ENCODE measurements at places on chromosomes 5 and 9. TPM values are rescaled to one million over a fixed set of nuclear protein-coding genes. Genes with fewer than 3 reads are reported as not detected.

Gene GGTA1
- total RNA-seq: not detected

Gene PCDHGA12
- total RNA-seq: 3.5 TPM

Gene GDA
- total RNA-seq: not detected

Gene PRR7
- 3.0 TPM for total RNA-seq

Gene SPINK6
- total RNA-seq: not detected

Gene C5orf22
- 31.9 TPM for total RNA-seq

Gene NUTM2F
- not detected for total RNA-seq

Gene SERF1A
- total RNA-seq: 15.1 TPM

DNA sequence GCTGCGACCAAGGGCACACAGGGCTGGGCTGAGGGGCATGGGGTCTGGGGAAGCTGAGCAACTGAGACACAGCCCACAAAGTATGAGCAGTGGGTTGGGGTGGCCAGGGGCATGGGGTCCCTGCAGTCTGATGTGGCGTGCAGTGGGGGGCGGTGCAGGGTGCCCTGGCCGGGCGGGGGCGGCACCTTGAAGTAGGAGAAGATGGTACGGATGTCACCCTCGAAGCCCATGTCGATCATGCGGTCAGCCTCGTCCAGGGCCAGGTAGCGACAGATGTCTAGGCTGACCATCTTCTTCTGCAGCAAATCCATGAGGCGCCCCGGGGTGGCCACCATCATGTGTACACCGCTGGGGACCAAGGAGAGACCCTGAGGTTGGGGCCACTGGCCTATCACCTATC is 3.3 kb downstream of the DDX41 start:
- H3K4me1 ChIP-seq: no peaks in the 10 kb centered on the region
- H3K27ac ChIP-seq: no peak overlapping the region
- peaks cover 54% of the 10 kb centered on the region for H3K36me3 ChIP-seq
- DNase-seq: no peak
- no peak overlapping the region for H3K4me3 ChIP-seq

DNA sequence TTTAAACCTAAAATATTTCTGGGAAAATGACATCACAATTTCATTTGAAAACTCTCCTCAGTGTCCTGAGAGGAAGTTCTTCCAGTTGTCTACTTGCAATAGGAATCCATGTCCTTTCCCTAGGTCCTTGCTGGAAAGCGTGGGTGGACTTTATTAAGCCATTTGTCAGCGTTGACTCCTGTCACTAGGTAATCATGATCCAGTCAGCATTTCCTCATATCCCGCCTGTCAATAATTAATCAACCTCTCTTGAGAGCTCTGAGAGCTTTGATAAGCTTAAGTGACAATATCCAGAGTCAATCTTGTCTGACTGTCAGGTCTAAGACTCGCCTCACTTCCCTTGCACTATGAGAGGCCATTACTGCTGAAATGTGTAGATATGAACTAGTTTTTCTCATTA is 107.2 kb upstream of the SLIT3 start:
- peaks cover 19% of the 10 kb centered on the region for H3K27me3 ChIP-seq
- no peak overlapping the region for H3K27ac ChIP-seq
- no peak overlapping the region for H3K4me3 ChIP-seq
- H3K36me3 ChIP-seq: no peaks in the 10 kb centered on the region
- no peak for DNase-seq
- no peaks in the 10 kb centered on the region for H3K4me1 ChIP-seq

GRCh38 chr9:91137391-91137790 is 224.3 kb downstream of the AUH start:
- H3K27ac ChIP-seq: no peak overlapping the region
- H3K4me1 ChIP-seq: no peaks in the 10 kb centered on the region
- H3K36me3 ChIP-seq: no peaks in the 10 kb centered on the region

GRCh38 chr5:126808521-126808988 is 31.6 kb downstream of the LMNB1 start:
- peak; percentile 60 for DNase-seq
- H3K27me3 ChIP-seq: no peaks in the 10 kb centered on the region
- H3K27ac ChIP-seq: no peak overlapping the region
- no peak overlapping the region for H3K4me3 ChIP-seq
- peaks cover 18% of the 10 kb centered on the region for H3K4me1 ChIP-seq
- H3K36me3 ChIP-seq: peaks cover 86% of the 10 kb centered on the region

GRCh38 chr5:78103232-78103918 is 191.1 kb downstream of the AP3B1 start:
- DNase-seq: peak; percentile 43
- no peak overlapping the region for H3K27ac ChIP-seq
- no peak overlapping the region for H3K4me3 ChIP-seq
- H3K36me3 ChIP-seq: no peaks in the 10 kb centered on the region

DNA sequence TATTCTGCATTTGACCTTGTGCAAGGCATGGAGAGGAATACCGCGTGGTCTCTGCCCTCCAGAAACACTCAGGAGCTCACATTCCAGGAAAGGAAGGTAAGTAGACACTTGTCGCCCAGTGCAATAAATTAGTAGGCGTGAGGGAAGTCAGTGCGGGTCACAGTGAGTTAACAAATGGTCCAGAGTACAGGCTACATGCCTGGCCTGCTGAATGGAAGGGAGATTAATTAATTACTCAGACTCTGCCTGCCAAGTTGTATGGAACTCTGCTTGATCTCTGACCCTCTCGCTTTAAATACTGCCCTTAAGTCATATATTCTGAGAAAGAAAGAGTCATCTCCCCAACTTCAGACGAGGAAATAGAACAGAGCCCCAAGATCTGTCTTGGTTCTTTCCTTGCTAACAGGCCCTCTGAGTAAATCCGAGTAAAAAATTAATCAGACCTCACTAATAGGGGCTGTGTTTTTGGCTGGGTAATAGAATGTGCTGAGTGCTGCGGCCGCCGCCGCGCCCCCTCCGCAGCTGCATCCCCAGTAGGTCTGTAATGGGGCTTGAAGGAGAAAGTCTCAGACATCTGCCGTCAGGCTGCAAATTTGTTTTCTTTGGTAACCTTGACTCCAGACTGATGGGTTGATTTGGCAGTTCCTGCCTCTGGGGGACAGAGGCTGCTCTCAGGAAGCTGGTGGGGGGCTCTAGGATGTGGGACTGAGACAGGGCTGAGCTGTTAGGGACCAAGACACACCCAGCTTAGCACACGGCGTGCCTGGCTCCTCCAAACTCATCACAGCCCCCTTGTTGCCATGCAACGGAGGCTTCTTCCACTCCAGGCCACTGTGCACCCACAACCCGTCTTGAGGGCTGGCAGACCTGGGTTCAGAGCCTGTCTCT is 144.4 kb downstream of the NSG2 start:
- DNase-seq: no peak
- H3K27me3 ChIP-seq: peaks cover 12% of the 10 kb centered on the region
- H3K4me3 ChIP-seq: no peak overlapping the region
- no peaks in the 10 kb centered on the region for H3K4me1 ChIP-seq
- no peaks in the 10 kb centered on the region for H3K36me3 ChIP-seq

- peak within 1 kb of the TSS; percentile 45 for H3K4me3 ChIP-seq
- H3K4me1 ChIP-seq: peaks cover 6% of the 10 kb centered on the region
- no peak within 1 kb of the TSS for H3K27ac ChIP-seq
Observed at GRCh38 chr5:41510176-41510831, at the start of gene PLCXD3. TSS of gene PLCXD3 (minus strand) at chr5:41510601. CDS start at chr5:41510526, 75 bp downstream.

DNA sequence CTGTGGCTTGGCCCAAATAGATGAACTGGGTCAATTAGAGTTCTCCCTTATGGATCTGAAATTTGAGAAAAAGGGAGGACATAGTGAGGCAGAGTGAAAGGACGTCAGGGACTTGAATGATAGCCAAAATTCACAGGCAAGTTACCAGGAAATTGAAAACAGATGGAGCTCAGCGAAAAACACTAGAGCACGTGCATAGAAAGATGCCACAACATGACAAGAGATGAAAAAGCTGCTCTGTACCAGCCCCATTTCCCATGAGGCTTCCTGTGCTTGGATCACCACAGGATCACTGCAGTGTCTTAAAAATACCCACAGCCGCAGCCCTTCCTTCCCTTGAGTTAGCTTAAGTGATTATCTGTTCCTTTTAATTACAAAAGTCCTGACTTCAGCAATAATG is 39.0 kb upstream of the HOMER1 start:
- H3K4me1 ChIP-seq: peaks cover 19% of the 10 kb centered on the region
- no peaks in the 10 kb centered on the region for H3K36me3 ChIP-seq
- peak; percentile 88 for DNase-seq
- peaks cover 12% of the 10 kb centered on the region for H3K27me3 ChIP-seq

- H3K4me1 ChIP-seq: no peaks in the 10 kb centered on the region
- no peaks in the 10 kb centered on the region for H3K27me3 ChIP-seq
- no peak overlapping the region for H3K27ac ChIP-seq
- DNase-seq: no peak
- no peaks in the 10 kb centered on the region for H3K36me3 ChIP-seq
Observed at GRCh38 chr9:17217272-17217671, 82.4 kb downstream of the CNTLN start.

DNA sequence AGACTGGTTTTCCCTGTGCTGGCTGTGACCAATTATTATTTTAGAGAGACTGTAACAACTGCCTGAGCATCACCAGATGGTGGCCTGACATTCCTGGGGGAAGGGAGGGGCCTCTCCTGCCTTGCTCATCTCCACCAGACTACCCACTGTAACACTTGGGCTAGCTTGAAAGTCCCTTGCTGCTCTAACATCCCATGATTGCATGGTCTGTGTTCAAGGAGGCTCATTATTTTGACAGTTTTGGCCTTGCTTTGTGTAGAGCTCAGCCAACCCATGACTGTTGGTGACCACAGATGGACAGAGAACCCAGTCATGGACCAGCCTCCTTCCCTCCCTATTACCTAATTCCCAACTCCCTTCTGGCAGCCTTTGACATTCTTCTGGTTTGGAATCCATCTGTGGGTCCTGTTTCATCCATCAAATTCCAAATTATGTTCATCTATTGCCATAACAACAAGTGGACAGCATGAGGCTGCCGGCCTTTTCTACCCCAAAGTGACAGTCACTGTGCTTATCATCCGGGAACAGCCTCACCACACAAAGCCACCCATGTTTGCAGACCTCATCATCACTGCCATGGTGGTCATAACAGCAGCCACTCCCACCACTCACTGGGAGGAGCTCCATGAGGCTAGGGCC is 49.0 kb upstream of the ICE1 start:
- H3K27ac ChIP-seq: peak overlapping the region; percentile 4
- H3K4me3 ChIP-seq: no peak overlapping the region
- DNase-seq: no peak
- H3K36me3 ChIP-seq: no peaks in the 10 kb centered on the region
- no peaks in the 10 kb centered on the region for H3K27me3 ChIP-seq

DNA sequence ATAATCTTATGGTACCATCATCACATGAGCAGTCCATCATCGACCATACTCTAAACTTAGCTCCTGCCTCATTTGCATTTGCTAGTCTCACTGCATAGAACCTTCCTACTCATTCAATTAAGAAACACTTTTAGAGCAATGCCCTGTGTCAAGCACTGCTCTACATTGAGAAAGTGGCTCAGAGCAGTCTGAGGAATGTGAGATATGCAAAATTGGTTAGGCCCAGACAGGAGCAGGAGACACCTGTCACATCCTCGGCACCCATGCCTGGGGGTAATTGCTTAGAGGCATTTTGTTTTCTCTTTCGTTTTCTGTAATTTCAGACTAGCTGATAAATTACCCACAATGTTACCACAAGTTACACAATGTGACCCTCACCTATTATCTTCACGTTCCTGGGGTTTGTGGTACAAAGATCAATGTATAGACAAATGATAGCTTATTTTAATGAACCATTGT is 4.9 kb upstream of the RARS1 start:
- DNase-seq: no peak
- no peaks in the 10 kb centered on the region for H3K36me3 ChIP-seq
- no peak overlapping the region for H3K4me3 ChIP-seq
- no peaks in the 10 kb centered on the region for H3K4me1 ChIP-seq
- H3K27ac ChIP-seq: no peak overlapping the region

GRCh38 chr9:69171049-69171448 is 3.0 kb upstream of the TJP2 start:
- H3K4me1 ChIP-seq: peaks cover 17% of the 10 kb centered on the region
- H3K4me3 ChIP-seq: no peak overlapping the region
- H3K27me3 ChIP-seq: no peaks in the 10 kb centered on the region
- no peak overlapping the region for H3K27ac ChIP-seq
- no peak for DNase-seq

GRCh38 chr9:69444021-69444420 is 119.0 kb downstream of the ENTREP1 start:
- H3K27me3 ChIP-seq: peaks cover 15% of the 10 kb centered on the region
- no peaks in the 10 kb centered on the region for H3K36me3 ChIP-seq
- DNase-seq: peak; percentile 42
- H3K4me3 ChIP-seq: no peak overlapping the region
- H3K27ac ChIP-seq: no peak overlapping the region

DNA sequence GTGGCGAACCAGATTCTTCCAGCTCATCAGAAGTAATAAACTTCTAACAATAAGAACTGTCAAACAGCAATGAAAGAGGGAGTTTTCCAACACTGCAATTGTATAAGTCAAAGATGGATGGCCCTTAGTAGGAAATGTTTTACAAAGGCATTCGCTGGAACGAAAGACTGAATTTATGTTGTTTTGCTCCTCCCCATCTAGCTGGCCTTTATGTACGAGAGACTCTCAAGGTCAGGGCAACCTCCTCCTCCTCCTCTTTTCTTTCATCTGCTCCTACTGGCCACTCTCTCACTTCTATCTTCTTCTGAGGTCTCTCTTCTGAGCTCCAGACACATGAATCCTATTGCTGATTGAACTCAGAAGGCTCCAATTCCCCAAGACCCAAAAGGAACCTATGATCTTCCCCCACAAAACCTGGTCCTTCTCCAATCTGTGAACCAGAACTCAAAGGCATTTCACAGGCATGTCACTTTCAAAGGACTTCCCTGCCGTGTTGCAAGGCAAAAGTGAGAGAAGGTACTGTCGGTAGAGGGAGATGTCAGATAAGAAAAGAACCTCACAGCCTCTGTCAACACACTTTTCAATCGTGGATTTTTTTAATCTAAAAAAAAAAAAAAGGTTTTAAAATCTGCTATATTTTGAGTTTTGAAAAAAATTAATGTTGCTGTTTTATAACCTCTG is 28.5 kb upstream of the PUM3 start:
- H3K27me3 ChIP-seq: peaks cover 66% of the 10 kb centered on the region
- H3K4me3 ChIP-seq: no peak overlapping the region
- no peaks in the 10 kb centered on the region for H3K4me1 ChIP-seq
- DNase-seq: peak; percentile 38
- H3K36me3 ChIP-seq: no peaks in the 10 kb centered on the region

DNA sequence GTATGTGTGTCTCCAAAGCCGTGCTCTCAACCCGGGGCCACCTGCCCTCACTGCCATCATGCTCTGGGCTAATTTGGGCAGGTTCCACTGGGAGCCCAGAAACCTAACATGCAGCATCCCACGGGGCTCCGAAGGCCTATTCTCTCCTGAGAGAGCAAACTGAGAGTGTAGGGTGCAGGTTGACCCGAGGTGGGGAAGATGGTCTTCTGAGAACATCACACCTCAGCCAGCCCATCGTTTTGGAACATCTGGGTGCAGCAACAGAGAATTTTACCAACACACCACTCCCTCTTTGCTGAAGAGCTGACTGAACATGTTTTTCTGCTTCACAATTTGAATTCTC is 294.6 kb upstream of the TUT7 start:
- H3K4me3 ChIP-seq: no peak overlapping the region
- no peaks in the 10 kb centered on the region for H3K36me3 ChIP-seq
- H3K27me3 ChIP-seq: no peaks in the 10 kb centered on the region
- H3K4me1 ChIP-seq: peaks cover 87% of the 10 kb centered on the region
- DNase-seq: peak; percentile 76
- H3K27ac ChIP-seq: peak overlapping the region; percentile 98

- H3K27ac ChIP-seq: no peak overlapping the region
- H3K27me3 ChIP-seq: no peaks in the 10 kb centered on the region
- H3K4me3 ChIP-seq: no peak overlapping the region
- H3K4me1 ChIP-seq: no peaks in the 10 kb centered on the region
Observed at GRCh38 chr5:117204926-117205869, 630.6 kb upstream of the SEMA6A start.

GRCh38 chr5:176847148-176847547 is 36.8 kb downstream of the UNC5A start:
- no peaks in the 10 kb centered on the region for H3K36me3 ChIP-seq
- no peak overlapping the region for H3K27ac ChIP-seq
- no peaks in the 10 kb centered on the region for H3K27me3 ChIP-seq
- no peak overlapping the region for H3K4me3 ChIP-seq
- no peak for DNase-seq
- H3K4me1 ChIP-seq: no peaks in the 10 kb centered on the region
